ENCODE measurements at places on chromosomes 3 and 15. TPM values are rescaled to one million over a fixed set of nuclear protein-coding genes. Genes with fewer than 3 reads are reported as not detected.

CSK gene
- 46.6 TPM for total RNA-seq

CCDC191 gene
- total RNA-seq: 5.0 TPM

CP gene
- 7.2 TPM for total RNA-seq

DNA sequence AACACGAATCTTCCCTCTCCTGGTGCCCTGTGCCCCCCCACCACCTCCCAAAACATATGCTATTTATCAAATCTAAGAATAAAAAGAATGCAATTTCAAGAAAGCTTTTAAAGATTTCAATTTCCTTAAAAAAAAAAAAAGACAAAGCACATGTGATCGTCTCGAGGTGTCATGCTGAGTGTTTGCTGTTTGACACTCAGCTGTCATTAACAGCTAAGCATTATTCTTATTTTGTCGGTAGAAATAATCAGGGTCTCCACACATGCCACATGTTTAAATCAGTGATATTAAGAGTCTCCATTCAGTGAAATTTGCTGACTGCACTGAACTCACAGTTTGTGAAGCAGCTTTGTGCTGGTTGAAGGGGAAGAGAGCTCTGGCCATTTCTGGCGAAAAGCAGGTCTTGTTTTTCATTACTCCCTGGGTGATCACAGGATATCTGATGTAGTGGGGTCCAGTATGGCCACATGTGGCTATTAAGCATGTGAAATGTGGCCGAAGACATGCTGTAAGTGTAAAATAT, 281.8 kb downstream of the SATB1 start:
- no peak for DNase-seq

- DNase-seq: no peak
Observed at GRCh38 chr3:104437131-104437750, 929.5 kb upstream of the ALCAM start.

- DNase-seq: no peak
Observed at GRCh38 chr3:53956586-53956985, 64.9 kb upstream of the SELENOK start.

GRCh38 chr3:128425142-128425845, 41.4 kb downstream of the DNAJB8 start:
- no peak for DNase-seq

DNA sequence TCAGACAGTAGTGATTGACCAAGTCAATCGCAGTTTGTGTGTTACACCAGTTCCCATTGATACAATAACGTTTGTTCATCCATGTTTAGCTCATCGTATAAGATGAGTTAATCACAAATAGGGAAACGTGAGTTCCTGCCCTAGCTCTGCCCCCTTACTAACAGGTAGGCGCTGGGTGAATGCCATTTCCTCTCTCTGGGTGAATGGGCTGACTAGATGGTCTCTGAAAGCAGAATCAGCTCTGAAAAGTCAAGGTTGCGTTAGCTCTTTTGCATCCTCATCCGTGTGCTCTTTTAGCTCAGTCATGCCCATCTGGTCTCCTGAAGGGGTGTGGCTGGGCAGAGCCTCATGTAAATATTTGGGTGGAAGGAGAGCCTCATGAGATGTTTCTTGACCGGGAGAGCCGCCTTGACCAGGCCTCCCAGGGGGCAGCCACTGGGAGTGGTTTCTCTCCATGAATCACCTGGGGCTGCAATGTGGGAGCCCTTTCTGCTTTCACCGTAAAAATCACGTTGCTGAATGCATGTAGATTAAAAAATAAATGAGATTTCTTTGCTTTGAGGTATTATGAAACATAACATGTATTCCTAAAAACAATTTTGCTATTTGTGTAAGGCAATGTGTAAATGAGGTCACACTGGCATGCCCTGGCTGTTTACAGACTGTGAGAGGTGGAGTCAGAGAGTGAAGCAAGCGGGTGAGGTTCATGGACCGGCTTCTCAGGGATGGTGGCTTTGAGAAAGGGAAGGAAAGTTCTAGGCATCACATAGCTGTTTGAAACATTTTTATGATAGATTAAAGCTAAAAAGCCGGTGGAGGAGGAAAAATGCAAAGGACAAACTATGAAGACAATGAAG, 108.4 kb upstream of the RASGRP1 start:
- no peak for DNase-seq

DNA sequence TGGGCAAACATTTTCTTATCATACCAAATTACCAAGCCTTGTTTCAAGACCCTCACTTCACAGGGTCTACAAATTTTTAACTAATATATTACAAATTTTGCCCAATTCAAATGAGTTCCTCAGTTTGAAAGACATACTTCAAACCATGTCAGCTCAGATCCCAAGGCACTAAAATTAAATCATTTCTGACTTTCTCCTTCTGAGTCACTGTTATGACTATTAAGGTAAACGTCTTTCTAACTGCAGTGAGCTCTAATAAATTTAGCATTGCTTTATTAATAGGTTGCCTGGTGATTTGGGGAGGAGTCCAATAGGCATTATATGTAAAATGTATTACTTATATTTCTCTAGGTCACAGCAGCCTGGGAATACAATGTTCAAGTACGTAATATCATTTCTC, 158.2 kb upstream of the ARHGEF26 start:
- DNase-seq: no peak

DNA sequence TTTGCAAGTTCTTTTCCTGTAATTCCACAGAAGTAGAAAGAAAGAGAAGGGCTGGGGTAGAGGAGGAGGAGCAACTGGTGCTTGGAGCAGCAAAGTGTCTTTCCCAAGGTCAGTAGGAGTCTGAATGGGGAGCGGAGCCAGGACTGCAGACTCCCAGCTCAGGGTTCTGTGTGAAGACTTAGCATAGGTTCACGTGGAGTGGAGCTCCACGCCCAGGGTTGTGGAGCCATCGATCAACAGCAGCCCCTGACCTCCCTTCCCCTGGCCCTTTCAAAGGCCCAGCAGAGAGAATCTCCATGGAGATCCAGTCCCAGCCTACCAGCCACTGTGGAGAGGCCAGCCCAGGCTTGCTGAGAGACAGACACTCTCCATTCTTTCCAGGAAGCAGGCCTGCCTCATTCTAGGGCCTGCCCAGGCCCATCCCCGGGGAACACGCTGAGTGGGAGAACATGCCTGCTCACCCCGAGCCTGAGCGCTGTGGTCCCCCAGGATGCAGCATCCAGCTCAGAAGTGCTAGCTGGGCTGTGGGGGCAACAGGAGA, 62.1 kb downstream of the CORO2B start:
- peak; percentile 83 for DNase-seq

DNA sequence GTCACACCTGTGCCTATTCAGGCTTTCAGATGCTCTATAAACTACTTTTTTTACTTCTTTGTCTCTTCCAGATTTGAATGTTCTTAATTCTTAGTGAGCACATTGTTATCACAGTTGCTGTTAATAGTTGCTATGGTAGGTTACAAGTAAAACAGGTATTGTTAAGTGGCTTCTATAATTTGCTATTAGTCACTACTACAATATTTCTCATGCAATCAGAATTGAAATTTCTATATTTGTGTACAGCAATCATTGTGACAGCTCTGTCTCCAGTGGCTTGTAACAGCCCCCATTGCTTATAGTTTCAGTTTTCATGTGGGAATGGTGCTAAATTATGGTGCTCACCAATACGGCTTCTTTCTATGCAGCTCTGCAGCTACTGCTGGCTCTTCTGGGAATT, 318.4 kb upstream of the GOLIM4 start:
- no peak for DNase-seq

DNA sequence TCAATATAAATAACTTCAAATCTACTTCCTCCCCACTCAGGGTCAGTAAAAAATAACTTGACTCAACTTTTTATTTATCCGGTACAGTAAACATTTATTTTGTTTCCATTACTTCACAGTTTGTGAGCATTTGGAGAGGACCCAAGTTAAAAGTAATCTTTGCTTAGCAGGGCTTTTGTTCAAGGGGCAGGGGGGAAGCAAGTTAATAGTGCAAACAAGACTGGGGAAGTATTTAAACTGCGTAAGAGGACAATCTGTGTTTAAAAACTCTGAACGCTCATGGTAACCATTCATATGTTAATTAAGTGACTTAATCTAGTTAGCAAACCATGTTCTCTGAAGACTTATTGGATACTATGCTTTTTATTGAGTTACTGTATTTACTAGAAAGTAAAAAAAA, 346.2 kb downstream of the SLC9A9 start:
- DNase-seq: no peak

- no peak for DNase-seq
Observed at GRCh38 chr3:135216659-135217058, 421.6 kb downstream of the EPHB1 start.

- DNase-seq: no peak
Observed at GRCh38 chr3:78562328-78562727, 1205.5 kb downstream of the ROBO1 start.

DNA sequence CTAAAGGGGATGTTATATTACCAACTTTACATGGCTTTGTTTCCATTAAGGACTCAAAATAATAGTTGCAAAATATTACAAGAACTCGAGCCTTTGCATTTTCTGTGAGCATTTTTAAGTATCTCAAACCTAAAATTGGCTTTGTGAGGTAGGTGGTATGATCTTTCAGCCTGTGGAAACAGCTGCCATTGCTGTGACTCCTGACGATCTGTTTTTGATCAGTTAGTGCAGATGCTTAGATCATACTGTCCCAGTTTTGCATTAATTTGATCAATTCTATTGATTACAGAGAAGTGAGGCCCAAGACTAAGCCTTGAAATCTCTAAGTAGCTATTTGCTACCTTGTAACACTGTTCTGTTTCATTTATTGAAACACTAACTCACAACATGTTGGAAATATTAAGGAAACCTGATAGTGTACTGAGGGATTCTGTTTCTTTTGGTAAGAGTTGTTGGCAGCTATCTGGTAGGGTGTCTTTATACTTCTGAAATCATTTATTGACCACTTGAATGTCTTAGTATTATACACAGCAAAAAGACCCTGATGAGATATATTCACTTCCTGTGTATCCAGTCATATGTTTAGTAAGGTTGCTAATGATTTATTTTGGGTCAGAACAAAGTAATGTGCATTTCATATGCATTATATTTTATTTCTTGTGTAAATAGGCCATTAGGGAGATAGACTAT, 14.8 kb downstream of the SKIL start:
- no peak for DNase-seq
